Activated naive CD4-positive, alpha-beta T cell treated with anti-CD3 and anti-CD28 coated beads, Interleukin-2, amount 50 U/mL, for 72 hours (primary cell): ENCODE measurements at places on chromosomes 7 and 10.

GRCh38 chr7:32887395-32887794 is 4.2 kb downstream of the KBTBD2 start:
- DNase-seq = no peak

- no peak for DNase-seq
Observed at GRCh38 chr10:104437226-104437625, 83.6 kb downstream of the CFAP58 start.

DNA sequence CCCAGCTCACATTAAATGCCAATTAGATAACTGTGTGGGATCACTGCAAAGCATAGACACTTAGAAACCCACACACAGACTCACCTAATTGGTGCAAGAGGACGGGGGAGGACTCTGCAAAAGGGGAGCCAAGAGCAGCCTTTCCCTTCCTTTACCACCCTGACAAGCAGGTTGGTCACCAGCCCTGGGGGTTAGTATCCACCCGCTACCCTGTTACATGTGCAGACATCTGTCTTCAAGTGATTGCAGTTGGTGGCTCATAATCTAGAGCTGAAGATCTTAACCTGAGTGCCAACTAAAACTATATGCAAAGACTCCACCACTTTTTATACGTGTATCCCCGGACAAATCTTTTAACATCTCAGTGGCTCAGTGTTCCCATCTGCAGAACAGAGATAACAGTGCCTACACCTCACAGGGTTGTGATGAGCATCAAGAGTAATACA is 56.9 kb downstream of the SORBS1 start:
- no peak for DNase-seq

GRCh38 chr10:87860816-87861403 is 2.4 kb downstream of the KLLN start:
- DNase-seq = no peak

DNA sequence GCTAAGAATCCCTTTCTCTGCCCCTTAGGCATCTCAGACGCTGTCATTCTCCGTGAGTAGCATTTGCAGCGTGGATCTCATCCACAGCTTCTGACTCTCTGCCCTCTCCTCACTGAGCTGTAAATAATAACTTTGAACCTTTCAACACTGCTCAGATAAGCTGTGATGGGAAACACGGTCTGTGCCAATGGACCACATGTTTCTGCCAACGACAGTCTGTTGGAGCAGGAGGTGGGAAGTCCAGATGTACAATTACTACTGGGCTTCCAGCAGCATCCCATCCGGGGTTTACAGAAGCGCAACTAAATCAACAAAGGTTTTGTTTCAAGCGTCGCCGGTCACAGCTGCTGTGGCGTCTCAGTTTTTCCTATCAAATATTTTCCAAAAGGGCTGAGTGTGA is 1110.6 kb downstream of the TYW1 start:
- DNase-seq = no peak

DNA sequence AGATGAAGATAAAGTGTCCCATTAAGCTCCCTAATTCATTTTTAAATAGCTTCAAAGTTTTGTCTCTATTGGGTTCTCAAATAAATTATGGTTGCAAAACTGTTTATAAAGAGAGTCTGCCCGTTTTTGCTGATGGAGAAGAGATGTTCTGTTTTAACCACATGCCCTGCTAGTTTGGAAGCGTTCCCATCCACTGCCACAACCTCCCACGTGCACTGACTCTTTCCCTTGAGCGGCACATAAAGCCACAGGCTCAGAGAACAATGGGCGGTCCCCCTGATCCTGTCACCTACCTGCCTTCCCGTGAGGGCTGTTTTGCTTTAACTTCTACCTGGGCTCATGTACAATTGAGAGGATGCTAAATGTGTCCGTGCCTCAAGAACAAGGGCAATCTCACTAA is 65.5 kb downstream of the CPVL start:
- no peak for DNase-seq

DNA sequence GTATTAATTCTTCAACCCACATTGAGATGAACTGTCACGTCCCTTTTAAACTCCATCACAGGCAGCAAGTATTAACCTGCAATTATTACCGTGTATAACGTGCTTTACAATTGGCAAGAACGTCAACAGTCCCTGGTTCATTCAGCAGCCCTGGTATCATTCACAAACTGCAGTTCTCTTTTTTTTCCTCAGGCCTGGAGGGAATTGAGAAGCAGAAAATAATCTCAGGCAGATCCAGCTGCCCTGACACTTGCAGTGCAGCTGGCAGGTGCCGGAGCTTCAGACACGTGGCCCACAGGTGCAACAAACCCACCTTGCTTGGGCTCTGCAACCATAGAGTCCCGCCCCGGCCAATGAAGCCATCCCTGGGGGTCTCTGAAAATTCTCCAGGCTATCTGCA is 137.3 kb downstream of the PLXNA4 start:
- DNase-seq = no peak
